ENCODE measurements at places on chromosomes 2 and 18.

DNA sequence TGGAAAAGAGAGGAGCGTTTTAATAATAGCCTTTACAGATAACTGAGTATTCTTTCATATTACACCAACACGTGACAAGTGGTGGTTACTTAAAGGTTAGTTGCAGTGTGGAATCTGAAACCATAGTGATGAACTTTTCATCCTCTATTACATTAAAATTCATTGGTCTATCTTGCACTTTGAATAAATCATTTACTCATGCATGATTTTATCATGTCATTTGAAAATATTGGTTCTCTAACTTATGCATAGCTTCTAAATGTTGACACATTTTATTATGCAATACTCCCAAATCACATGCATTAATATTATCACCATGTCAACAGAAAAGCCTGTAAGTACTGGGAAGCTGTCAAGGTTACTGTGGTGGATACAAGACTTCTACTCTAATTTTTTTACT is 1432.2 kb downstream of the LRP1B start:
- no peak for DNase-seq

DNA sequence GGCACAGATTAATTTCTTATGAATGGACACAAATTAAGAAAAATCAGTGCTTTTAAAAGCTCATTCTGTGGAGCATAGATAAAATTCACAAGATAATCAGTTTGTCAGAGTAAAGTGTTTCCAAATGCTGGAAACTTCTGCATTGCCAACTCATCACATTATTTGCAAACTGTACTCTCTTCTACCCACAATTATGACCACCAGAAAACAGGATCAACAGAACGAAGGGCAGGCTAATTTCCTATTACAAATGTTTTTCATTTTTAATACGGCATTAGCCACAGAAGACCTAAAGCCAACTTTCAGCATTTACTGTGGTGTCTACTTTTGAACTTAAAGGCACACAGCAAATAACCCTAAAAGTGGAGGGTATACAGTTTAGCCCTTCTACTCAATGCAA is 6.0 kb downstream of the IRS1 start:
- DNase-seq = peak; percentile 33

- peak; percentile 55 for DNase-seq
Measured at GRCh38 chr2:45652090-45653031, 886 bp downstream of the PRKCE start.

DNA sequence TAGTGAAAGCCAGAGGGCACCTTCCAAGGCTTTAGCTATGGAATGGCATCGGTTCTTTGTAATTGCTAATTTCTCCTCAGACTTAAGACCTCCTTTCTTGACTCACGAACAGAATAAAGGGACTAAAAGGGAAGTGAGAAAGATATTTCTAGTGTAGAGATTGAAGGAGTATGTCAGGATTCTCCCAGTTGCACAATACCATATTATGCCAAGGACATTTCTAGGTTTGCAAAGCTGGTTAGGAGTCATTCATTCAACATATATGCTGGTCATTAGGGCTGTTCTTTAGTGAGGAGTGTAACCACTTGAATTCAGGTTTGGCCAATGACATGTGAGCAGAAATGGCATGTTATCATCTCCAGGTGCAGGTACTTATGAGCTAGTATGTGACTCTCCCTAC is 7.4 kb downstream of the REEP1 start:
- no peak for DNase-seq

- no peak for DNase-seq
Measured at GRCh38 chr2:48927355-48927754, 171.8 kb upstream of the LHCGR start.

DNA sequence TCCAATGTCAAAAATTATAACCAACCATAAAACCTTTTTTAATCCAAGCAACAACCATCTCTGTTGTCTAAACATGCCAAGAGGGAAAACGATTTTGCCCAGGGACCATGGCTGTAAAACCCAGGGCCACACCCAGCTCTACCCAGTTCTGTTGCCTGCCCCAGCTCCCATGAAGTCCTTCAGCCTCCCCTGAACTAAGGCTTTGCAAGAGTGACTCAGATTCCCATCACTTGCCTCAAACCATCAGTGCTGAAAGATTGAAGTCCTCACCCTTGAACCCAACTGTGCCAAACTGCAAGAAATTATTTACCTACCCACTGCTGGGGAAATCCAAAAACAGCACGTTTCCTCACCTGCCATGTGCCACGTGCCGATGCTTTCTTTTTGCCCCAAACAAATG is 102.5 kb downstream of the TFCP2L1 start:
- no peak for DNase-seq

DNA sequence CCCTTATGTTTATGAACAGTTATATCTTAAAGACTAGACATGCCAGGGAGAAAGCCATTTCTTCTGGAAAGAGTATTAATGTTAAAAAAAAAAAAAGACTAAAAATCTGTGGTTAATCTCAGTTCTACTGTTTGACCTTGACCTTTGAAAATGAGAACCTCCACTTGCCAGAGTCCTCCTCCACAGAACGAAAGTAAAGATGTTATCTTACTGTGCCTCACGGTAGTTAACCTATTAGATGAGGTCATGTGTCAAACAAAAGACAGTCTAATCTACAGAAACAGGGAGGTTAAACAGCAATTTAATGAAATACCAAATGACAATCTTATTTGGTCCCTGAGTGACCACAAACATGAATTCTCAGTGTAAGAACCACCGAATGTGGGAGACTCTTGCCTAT is 51.2 kb downstream of the SLC14A2 start:
- DNase-seq = no peak

GRCh38 chr18:72828601-72829000 is 39.2 kb downstream of the NETO1 start:
- DNase-seq = no peak

DNA sequence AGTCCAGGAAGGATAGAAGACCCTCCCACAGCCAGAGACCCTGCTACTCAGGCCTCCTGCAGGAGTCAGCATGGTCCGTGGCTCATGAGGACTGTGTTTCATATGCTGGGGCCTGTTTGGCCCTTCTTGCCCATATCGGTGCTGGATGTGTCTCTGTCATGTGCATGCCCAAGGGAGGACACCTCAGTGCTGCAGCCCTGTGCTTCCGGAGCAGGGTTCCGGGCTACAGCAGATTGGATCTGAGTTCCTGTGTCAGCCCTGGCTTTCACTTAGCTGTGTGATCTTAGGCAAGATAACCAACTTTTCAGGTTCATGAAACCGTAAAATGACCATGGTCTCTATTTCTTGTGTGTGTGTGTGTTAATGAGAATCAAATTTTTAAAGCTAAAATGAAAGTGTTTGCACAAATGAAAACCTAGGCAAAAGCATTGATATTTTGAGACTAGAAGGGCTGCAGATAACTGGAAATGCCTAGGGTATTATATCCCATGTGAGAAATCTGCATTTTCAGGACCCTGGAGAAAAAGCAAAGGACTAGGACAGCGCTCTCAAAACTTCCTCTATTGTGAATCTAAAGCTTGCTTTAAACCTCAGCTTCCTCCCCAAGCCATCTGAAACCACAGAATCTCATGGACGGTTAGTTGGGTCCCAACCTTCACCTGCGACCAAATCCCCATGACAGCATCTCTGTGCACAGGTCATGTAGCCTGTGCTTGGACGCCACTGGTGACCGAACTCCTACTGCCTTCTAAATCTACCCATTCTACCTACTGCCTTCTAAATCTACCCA is 58.8 kb upstream of the CAPN13 start:
- no peak for DNase-seq

DNA sequence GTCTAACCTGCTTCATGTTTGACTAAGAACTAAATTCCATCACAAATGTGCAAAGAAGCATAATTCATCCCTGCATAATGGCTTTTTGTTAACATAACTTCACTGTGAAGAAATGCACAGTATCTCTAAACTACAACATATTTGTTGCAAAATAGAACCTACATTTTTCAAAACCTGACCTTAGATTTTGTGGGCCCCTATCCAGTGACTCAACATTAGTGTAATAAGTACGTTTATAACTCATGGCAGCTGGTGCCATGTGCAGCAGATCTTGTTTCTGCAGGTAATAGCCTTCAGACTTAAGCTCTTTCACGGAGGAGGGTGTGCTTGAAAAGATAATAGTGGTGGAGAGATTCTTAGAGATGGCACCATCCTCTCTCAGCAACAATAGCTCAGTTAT is 28.6 kb upstream of the VWC2L start:
- no peak for DNase-seq

DNA sequence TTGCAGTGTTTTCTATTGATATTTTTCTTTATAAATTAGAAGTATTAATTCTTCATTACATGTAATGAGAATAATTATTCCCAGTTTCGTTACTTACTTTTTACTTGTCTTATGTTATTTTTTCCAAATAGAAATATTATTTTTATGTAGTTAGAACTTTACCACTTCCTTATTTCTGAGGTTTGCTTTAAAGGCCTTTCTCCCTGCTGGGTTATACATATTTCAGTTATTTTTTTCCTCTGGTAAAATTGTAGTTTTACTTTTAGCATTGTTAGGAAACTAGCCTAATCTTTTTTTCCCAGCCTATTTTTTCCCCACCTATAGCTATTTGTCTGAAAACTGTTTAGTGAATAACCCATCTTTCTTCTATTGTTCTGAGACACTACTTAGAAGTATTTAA is 17.1 kb downstream of the RNF144A start:
- DNase-seq = no peak

- peak; percentile 66 for DNase-seq
Measured at GRCh38 chr2:39743269-39743776, 35.7 kb downstream of the THUMPD2 start.

GRCh38 chr18:25133879-25134278 is 218.1 kb downstream of the ZNF521 start:
- peak; percentile 62 for DNase-seq

DNA sequence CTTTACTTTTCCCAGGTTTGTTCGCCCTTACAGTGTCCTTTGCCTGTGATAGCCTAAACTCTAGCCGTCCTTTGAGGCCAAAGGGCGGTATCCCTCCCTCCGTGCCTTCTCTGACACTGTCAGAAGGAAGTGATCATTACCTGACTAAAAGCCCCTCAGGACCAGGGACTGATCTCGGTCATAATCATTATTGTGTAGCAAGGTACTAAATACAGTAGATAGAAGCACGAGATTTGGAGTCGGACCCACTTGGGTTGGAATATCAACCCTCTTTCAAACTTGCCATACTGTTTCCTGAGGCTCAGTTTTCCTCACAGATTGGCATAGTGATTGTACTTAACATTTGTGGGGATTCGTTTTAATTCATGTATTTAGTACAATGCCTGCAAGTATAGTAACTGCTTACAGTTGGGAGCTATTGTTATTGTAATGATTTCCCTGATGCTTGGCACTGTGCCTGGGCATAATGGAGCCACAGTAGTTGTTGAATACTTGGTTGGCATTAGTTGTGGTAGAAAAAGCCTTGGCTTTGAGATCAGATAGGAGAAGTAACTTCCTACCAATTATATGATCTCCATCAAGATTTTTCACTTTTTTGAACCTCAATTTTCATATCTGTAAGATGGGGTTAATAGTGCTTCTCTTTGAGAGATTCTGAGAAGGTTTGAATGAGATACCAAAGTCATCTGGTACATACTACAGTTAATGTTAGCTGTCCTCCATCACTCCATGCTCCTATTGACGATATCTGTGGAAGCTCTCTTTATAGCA is 836 bp downstream of the STK11IP start:
- DNase-seq = no peak

DNA sequence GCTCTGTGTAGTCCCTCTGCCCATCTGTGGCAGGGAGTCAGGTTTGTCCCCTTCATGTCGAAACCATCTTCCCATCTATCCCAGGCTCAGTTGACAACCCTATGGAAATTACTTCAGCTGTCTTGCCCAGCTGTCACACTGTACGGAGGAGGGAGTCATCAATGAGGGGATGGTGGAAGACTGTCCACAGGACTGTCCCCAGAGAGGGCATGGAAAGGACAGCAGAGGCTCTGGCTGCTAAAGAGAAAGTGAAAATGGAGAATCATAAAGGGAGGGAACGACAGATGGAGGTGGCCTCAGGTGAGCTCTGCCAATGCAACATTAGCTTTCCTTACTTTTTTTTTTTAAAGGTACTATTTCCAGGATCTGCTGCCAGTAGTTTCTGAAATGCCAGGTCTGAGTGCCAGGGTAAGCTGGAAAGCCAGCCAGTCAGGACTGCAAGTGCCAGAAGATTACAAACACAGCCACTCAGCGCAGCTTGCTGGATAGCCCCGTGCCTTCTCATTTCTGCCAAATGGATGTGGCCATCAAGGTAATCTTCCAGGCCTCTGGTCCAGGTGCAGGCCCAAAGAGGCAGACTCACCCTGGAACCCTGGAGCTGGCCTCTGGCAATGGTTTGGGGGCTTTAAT is 192.8 kb downstream of the AGPS start:
- DNase-seq = peak; percentile 90

GRCh38 chr2:119431976-119432850 is 559 bp downstream of the TMEM37 start:
- no peak for DNase-seq

GRCh38 chr18:79884294-79884962 is 67.0 kb downstream of the SLC66A2 start:
- DNase-seq = no peak

- DNase-seq = no peak
Measured at GRCh38 chr18:47417807-47418206, 166.3 kb upstream of the SKOR2 start.

DNA sequence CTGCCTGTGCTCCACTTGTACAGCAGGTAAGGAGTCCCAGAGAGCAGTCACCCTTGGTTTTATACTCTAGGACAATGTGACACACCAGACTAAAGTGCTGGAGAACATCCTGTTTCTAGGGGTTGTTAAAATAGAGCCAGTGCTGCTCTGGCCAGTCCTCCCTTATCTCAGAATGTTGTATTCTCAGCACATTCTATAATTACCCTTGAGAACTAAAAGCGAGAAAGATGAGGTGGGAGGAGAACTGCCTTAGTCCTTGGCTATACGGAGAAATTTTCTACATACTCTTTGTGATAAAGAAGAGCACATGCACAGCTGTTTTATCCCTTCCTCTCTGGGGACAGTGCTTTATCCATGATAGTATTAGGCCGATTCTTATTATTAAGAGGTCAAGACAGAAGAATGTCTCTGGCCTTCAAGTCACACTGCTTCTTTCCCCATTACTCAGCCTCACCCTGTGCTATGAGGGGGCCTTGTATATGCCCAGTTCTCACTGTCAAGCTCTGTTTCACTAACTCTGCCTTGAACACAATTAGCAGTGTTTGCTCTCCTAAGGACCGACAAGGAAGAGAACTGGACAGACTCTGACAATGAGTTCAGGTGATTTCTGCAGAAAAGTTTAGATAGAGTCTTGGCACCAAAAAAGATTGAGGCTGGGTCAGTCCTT is 385.8 kb downstream of the TRIB2 start:
- DNase-seq = no peak

DNA sequence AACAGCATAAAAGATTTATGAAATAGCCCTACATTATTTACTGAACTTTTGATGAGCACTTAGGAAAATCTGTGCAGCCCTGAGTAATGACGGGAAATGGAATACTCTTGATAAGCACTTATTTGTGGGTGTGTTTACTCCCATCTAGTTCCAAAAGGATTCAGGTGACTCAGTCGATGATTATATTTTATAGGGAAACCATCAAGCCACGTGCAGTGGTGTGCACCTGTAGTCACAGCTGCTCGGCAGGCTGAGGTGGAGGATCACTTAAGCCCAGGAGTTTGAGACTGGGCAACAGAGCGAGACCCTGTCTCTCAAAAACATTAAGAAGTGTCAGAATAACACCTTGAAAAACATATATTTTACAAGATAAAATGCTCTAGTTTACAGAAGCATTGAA is 91.9 kb downstream of the CABYR start:
- DNase-seq = no peak

Data from cerebellar cortex (tissue), 1 donor.